GM10248 (cell line): ENCODE measurements at places on chromosomes 2 and 18.
A peak's percentile ranks its signal among the peaks of the same experiment; 100 is the strongest.

DNA sequence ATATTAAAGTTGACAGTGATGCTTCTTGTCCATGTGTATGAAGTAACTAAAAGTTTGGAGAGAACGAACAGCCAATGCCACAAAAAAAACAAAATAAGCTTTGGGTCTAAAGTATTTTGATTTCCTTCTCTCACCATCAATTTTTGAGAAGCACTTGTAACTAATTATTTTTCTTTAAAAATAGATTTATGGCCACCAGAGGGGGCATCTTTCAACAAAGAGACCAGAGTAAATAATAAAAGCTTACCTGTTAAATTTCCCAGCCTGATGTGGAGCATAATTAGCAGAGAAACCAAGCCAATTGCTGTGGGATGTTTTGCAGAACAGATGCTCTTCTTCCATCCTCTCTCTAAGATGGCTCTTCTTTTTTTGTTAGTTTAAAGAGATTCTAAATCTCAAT is 29.0 kb downstream of the LINC00305 start:
- no peak for DNase-seq

- DNase-seq = no peak
Observed at GRCh38 chr18:13500227-13500865, 226.0 kb downstream of the FAM210A start.

DNA sequence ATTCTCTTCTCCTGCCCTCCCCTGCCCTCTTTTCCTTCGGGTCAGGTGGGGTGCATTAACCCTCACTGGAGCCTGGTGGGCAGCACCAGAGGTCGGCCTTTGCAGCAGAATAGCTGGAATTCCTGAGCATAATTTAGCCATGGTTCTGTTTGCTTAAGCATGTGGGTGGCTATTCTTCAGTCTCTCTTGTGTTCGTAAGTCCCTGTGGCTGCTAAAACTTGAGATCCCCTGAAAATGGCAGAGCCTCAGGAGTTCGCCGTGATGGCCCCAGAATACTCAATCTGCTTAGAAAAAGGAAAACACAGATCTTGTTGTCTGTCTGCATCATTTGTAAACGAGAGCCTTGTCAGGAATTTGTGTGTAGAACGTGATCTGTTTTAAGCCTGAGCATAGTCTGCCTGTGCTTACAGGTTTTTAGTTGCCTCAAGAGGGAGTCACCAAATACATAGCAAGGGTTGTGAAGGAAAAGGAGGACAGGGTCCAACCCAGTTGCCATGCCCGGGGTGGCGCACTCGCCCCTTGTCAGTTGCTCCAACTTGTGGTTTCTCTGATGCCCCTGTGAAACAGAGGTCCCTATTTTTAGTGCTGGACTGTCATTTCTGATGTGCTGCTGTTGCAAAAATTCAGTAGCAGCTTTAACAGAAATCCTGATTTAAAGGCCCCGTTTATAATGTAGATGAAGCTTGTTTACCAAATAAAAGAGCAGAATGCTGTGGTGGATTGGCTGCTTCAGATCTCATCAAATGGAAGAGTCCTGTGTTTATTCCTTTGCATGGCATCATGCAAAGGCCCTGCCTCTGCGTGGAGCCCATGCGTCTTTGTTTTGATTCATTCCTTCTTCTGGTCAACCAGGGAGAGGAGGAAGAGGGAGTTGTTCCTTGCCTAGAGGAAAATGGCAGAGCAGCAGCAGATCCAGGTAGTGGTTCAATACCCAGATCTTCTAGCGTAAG is 74.8 kb downstream of the WDSUB1 start:
- DNase-seq = no peak

GRCh38 chr2:120425014-120425413 is 79.1 kb downstream of the INHBB start:
- no peak for DNase-seq

DNA sequence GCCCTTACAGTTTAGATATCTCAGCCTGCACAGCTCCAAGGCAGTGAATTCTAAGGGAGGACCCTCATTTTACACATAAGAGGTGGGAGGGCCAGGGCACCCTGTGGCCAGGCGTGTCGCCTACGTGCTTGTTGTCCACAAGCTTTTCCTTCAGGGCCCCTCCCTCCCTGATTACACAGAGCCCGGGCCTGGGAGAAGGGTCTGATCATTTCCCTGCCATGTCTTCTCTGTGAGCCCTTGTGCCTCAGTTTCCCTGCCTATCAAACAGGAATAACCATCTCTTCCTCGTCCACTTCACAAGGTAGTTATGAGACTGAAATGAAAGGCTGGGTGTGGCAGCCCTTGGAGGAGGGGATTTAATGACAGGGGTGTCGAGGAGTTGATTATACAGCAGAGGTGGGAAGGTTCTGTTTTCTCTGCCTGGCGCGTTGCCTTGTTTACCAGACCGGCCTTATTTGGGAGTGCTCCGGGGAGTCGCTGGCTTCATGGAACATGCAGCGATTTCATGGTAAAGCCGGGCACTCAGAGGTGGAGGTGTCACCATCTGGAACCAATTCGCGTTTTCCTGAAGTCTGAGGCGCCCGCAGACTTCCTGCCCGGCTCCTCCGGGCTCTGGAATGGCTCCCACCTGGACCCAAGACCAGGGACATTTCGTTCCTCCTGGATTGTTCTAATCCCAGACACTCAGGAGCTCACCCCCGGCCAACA is 208.9 kb downstream of the KLHL29 start:
- DNase-seq = no peak

DNA sequence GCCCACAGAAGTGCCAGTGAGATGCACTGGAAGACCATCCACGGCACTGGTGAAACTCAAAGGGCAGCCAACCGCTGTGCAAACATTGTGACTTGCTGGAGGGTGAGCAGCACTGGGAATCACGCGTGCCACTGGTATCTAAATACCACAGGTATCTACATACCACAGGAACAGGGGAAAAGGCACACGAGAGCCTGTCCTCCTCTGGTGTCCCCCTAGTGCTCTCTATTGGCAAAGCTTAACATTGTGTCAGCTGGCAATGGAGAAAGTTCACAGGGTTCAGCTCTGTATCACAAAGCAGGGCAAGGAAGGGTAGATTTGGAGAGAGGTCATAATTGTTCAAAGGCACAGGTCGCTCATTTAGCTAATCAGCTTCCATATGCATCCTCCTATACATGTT is 12.6 kb upstream of the SEC11C start:
- DNase-seq = no peak

GRCh38 chr18:64380117-64380516 is 231.2 kb upstream of the LINC00305 start:
- peak; percentile 25 for DNase-seq

DNA sequence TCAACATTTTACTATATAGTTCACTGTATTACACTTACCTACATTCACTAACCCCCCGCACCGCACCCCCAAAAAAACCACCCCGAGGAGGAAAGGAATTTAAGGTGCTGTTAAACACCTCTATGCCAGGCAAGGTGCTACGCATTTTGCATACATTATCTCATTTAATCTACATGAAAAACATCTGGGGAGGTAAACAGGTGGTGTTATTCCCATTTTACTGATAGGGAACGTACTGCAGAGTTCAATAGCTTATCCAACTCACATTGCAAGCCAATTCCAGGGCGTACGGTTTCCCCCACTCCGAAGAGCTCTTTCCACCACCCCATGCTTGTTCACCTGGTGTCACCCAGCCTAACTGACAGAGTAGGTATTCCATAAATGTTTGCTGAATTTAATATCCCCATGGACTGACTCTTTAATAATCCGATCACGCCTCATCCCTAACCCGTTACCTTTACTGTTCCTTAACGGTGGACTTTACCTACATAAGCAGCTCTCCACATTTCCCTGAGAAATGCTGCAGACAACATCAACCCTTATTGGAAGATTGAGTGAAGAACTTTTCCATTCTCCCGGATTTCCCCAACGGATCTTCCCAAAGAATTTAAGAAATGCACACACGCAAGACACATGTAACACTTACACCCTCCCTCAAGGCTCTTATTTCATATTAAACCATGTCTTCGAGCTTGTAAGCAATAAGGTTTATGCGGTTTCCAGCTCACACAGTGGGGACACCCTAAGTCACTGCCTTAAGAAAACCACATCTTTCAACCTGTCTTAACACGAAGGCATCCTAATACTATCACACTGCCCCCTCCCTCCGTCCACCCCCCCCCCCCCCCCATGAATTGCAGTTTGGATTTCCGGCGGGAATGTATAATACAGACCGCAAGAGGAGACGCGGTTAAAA is 1.2 kb downstream of the RAPH1 start:
- no peak for DNase-seq

DNA sequence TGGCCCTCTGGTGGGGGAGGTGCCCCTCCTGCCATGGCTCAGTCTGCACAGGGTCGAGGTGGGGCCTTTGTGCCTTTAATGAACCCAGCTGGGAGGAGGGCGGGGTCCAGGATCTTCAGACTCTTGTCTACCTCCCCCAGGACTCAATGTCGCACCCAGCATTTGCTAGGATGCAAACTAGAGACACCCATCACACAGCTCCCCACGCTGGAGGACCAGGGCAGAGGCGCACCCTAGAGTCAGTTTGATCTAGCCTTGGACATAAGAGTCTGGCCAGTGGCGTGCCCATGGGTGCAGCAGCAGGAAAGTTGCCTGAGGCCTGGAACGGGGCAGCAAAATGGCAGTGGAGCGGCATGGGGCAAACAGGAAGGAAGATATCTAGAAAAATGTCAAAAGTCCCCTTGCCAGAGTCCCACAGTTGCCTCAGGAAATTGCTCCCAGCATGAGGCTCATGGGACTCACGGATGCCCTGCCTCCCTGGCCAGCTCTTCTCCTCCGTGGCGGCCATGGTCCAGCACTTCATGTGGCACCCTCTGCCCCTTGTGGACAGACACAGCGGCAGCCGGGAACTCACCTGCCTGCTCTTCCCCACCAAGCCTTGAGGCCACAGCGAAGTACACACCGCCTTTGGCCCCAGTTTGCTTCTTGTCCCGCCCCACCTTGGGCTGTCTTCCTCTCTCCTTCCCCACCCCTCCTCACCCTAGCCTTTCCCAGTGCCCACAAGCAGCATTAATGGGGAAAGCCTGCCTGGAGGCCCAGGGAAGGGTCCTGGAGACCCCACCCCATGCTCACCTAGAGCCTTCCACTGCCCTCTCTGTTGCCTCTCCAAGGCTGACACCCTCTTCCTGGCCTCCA is 17.7 kb downstream of the SH2D6 start:
- DNase-seq = no peak

DNA sequence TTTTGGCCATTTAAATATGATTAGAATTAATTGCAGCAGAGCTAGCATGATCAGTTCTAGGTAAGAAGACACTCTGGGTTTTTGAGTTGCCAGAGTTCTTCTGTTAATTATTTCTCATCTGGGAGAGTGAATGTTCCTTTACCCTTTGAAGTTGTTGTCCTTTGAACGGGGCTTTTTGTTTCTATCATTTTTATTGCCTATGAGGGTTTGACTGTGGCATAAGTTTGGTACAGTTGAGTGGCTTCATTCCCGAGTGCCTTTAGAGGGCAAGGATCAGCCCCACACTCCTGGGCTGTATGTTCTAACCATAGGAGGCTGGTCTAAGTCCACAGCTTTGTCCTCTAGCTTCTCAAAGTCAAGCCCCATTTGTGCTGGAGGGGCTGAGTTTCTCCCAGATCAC is 804.3 kb downstream of the KCNJ3 start:
- no peak for DNase-seq

GRCh38 chr18:33205777-33206176 is 234.7 kb downstream of the CCDC178 start:
- DNase-seq = no peak

GRCh38 chr2:143823876-143824275 is 694.7 kb downstream of the ARHGAP15 start:
- no peak for DNase-seq

DNA sequence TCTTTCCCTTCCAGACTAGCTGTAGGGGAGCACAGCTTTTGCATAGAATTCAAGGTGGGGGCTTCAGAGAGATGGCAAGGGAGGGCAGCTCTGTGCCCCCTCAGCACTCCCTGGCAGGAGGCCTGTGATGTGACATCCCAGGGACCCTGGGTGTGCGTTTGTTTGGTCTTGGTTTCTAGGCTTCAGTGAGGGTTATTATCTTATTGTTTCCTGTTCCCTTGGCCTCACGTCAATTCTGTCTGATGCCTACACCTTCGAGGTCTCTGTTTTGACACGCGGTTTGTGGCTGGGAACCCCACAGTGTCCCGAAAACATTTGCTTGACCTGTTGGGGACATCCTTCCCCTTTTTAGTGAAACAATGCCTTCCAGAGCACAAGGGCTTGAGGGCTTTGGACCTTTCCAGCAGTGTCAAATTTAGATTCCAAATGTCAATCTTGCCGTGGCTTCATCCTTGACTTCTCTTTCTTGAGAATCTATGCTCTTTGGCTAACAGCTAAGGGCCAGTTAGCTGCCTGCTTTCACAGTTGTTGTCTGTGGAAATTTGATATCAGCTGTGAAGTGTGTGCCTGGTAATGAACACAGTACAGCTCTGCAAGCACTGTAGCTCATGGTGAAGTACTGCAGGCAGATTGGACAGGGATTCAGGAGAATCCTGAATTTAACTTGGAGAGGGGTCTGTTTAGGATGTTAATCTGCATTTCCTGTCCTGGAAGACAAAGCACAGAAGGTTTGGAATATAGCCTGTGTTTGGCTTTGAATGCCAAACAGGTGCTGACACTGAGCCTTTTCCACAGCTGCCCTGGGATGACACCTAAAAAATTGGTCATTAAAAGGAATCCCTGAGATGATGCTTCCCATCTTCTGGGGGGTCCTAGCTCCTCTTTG is 108.2 kb upstream of the CXCR4 start:
- DNase-seq = no peak

GRCh38 chr18:61551586-61551985 is 218.4 kb downstream of the CDH20 start:
- DNase-seq = peak; percentile 55

DNA sequence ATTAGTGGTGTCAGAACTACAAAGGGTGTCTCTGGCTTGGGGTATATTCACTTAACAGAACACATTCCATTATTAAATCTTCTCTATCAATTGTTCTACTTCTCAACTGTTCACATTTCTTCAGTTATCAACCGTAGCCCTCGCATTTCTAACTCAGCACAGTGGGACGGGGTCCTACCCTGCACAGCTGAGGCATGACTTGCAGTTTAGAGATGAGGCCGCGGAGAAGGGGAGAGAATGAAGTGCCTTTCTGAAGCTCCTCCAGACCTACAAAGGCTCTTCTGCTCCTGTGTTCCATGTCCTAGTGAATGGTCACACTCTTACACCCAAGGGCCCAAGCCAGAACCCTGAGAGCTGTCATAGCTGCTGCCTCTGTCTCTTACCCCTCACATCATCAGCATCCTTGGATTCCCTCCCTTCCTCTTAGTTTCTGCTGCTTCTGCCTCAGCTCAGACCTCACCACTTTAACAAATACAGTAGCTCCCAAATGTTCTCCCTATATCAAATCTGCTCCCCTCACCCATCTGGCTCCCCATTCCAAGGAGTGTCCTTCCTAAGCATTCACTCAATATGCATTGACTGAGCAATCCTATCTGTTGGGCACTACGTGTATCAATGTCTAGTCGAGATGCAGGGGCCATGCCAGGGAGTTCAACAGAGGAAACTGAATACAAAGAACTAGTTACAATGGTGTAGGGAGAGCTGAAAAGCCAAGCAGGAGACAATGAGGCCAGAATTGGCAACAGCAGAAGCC is 34.3 kb upstream of the MRPL19 start:
- DNase-seq = no peak
